ENCODE measurements at places on chromosomes 5 and 9. TPM values are rescaled to one million over a fixed set of nuclear protein-coding genes. Genes with fewer than 3 reads are reported as not detected.
A peak's percentile ranks its signal among the peaks of the same experiment; 100 is the strongest.

Gene CCDC183
- total RNA-seq, result 0.18 TPM

GRCh38 chr9:630817-631216 is 210.7 kb upstream of the DMRT1 start:
- DNase-seq, result no peak

GRCh38 chr9:121267689-121268597 is at the start of gene GSN:
Gene GSN, plus strand, starts transcription at chr9:121268162. Its CDS starts 33,810 bp downstream, at chr9:121301972.
- DNase-seq, result peak; percentile 89

- no peak for DNase-seq
Observed at GRCh38 chr5:64869419-64869818, 100.7 kb downstream of the CWC27 start.

DNA sequence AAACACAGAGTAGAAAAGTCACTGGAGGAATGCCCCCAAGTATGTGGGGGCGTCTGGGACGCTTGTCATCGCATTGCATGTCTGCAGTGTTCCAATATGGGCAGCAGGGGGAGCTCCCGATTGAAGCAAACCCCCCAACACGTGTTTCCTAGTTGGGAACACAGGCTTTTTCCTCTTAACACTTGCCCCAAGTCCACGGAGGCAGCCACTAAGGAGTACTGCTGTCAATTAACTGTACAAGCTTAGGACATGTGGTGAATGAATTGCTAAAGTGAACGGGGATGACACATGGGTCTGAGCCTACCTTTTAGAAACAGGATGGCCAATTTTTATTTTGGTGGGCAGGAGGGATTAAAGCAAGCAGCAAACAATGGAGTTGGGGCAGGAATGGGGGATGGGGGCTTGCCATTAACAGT is 2.2 kb downstream of the GABRB2 start:
- DNase-seq, result no peak

Measured in ureter (tissue), 1 donor.